ENCODE measurements at places on chromosomes 5 and 9. TPM values are rescaled to one million over a fixed set of nuclear protein-coding genes. Genes with fewer than 3 reads are reported as not detected.
A peak's percentile ranks its signal among the peaks of the same experiment; 100 is the strongest.

GLDC gene
- total RNA-seq, result 101 TPM

GRCh38 chr5:127096328-127096993, 23.2 kb upstream of the C5orf63 start:
- DNase-seq, result no peak

GRCh38 chr5:13990896-13991295, 46.4 kb upstream of the DNAH5 start:
- no peak for DNase-seq

DNA sequence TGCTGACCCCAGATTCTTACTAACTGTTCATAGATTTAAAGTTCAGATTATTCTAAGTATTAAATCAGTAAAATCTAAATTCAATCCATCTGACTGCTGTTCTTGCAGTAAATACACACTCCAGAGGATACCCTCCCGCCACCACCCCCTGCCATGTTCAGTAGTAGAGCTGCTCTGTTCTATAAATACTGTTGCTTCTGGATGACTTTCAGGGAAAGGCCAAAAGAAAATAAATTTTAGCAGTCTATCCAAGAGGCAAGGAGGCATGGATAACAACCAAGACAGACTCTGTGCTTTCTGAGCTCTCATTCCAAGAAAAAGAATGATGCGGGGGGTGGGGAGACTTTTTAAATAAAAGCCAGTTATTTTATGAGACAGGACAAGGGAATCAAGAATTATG, 115.1 kb downstream of the ADAMTS6 start:
- no peak for DNase-seq

- DNase-seq, result peak; percentile 67
These were observed 2.0 kb downstream of the CD74 start for GRCh38 chr5:150410524-150411244.

DNA sequence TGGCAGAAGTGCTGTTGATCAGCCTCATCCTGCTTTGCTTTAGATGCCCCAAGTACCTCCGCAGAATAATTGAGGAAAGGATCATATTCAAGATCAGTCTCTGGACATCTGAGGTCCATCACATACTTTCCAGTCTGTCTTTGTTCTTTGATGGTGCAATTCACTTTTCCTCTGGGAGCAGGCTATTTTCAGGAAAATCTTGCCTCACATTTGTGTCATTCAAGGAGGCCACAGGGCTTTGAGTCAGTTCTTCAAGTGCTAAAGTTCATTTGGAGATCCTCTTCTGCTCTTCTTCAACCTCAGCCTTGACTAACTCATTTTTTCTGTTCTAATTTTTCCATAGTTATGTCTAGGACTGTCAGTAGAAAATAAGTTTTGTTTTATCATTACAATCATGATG, 18.6 kb downstream of the EQTN start:
- DNase-seq, result no peak

DNA sequence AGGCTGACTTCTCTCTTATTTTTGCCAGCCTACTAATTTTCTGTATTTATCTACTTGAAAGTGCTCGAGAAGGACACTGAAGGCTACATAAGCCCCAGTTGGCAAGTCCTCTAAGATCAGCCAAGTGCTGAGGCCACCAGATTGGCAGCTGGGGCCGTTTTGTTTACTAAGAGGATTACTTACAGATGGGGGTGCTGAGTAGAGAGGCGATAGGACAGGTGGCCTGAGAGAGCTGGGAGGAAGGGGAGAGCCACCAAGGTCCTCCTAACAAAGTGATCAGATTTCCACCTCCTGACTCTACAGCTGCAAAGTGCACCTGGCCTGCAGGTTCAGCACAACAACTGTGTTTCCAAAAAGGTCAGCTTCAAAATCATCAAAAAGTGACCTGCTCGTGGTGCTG, 32.9 kb downstream of the FRMD3 start:
- DNase-seq, result no peak

- no peak for DNase-seq
These were observed 27.2 kb downstream of the TNFAIP8 start for GRCh38 chr5:119383008-119383407.

DNA sequence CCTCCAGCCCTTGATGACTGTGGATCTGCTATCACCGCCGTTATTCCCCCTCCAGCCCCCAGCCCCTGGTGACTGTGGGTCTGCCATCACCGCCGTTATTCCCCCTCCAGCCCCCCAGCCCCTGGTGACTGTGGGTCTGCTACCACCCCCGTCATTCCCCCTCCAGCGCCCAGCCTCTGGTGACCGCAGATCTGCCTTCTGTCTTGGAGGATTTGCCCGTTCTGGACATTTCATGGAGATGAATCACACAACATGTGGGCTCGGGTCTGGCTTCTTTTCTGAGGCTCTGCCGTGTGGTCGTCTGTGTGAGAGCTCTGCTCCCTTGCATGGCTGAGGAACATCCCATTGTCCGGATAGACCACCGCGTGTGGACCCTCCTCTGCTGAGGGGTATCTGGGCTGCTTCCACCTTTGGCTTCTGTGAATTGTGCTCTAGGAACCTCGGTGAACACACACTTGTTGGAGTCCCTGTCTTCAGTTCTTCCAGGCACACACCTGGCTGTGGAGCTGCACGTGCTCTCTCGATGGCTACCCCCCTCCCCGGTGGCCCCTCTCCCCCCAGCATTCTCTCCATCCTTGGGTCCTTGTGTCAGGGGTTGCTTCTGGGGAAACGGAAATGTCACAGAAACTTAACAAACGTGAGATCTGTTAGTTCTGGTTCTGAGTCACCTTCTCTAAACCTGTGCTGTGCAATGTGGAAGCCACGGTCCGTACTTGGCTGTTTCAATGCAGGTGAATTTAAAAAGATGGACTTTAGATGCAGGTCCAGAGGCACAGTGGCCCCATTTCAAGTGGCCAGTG, 105.3 kb upstream of the COL5A1 start:
- no peak for DNase-seq

GFI1B gene
- total RNA-seq, result 0.71 TPM

DNA sequence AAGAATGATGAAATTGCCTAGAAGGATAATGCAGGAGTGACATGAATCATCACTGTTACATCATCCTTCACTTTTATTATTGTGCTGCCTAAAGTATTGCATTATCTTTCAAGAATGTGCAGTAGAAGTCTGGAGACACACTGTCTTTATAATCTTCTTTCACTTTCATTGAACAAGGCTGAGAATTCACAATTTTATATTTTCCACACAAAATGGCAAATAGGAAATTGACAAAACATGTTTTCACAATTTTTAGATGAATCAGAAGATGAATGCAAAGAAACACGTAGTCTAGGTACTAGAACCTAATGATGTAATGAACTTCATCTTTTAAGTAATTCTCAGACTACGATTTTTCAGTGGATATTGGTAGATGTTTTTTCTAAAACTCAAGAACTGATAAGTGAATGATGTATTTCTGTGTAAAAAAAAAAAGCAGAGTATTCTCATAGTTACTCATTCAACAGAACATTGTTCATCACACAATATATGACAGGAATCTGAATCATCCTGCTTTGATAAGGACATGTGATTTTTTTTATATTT, 131.5 kb upstream of the GRHPR start:
- DNase-seq, result no peak

DNA sequence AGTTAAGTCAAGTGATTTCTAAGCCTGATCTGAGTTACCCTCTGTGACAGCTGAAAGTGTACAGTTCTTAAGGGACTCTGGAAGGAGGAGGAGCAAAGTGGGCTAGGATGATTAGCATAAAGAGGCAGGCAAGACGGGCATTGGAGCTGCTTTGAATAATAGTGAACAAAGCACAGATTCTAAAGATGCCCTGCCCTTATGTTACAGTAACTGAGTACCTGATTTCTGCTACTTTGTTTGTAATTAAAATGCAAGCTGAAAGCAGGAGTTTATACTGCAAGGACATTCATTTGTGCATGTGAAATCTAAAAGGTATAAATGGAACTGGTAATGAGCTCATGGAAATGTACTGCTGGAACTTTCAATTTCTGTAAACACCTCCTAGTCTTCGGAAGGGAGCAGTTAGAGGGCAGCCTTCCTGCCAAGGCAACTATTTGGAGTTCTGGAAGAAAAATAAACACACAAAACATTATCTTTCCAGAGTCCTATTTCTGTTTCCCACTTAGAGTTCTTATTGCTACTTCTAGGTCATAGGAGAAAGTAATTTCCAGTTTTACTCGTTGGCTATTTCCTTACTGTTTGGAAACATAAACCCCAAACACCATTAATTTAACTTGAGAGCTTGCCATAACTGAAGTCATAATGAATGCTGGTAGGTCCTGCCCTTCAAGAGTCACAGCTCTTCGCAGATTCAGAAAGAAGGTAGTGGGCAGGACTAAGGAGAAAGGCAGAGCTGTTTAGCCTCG, at the start of gene RANBP3L:
RANBP3L (minus strand) TSS at position 45 of the 746 bp plus-strand sequence. CDS start 486 bp downstream, outside the sequence.
- DNase-seq, result no peak

DNA sequence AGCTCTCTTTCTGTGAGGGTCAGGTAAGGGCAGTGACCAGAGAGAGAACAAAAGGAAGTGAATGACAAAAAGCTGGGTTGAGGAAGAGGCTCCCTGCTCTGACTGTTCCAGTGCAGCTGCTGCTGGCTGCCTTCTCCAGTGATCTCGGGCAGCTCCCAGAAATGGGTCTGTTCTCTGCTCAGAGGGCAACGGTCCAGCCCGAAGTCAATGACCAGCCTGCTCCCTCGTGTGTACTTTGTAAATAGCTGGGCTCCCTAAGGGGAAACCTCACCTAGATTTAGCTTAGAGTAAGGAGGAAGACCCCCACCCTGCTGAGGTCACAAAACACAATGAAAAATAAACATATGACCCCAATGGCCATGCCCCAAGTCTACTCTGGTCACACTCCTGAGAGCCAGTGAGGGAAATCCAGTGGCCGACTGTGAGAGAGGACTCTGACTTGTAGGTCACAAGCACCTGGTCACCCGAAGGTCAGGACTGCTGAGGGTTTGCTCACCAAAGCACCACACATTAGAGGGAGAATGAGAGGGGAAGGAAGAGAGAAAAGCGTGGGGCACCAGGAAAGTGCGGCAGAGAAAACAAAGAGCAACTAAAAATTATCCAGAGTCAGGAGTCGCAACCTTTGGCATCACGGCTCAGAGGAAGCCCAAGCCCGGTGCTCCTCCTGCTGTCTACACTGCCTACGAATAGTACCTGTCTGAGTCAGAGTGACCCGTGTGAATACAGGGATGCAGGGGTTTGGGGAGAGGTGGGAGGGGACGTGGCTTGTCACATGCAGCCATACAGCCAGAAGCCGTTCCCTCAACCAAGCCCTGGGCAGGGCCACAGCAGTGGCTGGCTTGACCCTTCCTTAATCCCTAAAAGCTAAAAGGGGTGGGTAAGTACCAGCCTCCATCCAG, 19.8 kb downstream of the NIPAL4 start:
- no peak for DNase-seq

DNA sequence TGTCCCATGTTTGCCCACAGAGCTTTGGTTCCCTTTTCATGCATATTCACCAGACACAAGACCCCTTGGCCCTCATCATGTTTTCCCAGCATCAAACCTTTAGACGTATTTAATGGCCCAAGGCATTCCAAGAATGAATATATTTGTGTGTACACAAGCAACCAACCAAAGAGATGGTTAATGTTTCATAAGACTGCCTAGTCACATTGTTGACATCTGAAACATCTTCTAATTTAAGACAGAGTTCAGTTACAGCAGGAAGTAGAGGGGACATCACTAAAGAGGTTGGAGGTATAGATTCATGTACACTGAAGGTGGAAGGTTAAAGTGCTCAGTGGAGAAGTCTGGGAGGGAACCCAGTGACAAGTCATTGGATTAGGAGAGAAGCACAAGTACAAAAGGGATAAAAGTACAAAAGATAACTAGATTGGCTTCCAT, 49.1 kb downstream of the SUSD1 start:
- no peak for DNase-seq

- no peak for DNase-seq
These were observed 444.6 kb downstream of the ZNF608 start for GRCh38 chr5:124301850-124302249.

- no peak for DNase-seq
These were observed 14.3 kb upstream of the SIL1 start for GRCh38 chr5:139212486-139212885.

- peak; percentile 51 for DNase-seq
These were observed 5.5 kb downstream of the ANXA2R start for GRCh38 chr5:43034591-43034968.

DNA sequence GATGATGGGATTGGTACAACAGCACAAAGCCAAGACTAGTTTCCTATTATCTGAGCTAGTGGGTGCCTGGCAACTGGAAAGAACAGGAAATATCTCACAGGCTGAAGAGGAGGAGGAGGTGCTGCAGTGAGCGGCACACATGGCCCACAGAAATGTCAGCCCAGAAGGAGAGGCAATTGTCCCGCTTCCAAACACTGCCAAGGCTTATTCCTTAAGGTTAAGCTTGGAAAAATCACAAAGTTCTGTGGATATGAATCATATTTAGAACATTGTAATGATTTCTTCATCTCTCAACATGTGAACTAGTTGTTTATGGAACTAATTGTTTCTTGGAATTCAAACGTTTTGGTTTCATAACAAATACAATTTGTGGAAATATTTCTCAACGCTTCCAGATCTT, 1019.5 kb upstream of the SEMA6A start:
- no peak for DNase-seq

DNA sequence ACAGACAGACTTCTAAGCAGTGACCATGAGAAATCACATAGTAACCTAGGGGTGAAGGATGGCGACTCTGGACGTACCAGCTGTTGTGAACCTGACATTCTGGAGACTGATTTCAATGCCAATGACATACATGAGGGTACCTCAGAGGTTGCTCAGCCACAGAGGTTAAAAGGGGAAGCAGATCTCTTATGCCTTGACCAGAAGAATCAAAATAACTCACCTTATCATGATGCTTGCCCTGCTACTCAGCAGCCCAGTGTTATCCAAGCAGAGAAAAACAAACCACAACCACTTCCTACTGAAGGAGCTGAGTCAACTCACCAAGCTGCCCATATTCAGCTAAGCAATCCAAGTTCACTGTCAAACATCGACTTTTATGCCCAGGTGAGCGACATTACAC, 38.0 kb upstream of the CCDC152 start:
- DNase-seq, result no peak

GRCh38 chr5:180116077-180116999, 44.8 kb upstream of the RNF130 start:
- no peak for DNase-seq

DNA sequence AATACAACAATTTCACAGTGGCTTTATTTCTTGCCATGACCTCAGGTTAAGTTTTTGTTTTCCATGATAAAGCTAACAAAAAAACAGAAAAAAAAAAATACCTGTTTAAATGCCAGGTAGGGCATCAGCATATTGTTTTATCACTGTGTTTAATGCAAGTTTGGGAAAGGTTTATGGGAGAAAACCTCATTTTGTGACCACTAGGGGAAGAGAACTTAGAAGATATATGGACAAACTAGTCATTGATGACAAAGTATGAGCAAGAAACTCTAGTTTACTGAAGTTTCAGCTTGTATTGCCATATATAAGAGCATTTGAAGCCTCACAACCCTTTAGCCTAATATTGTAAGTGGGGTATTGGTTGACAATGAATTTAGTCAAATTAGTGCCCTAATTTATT, 1431.4 kb upstream of the CDH18 start:
- DNase-seq, result no peak

- peak; percentile 13 for DNase-seq
These were observed 18.1 kb downstream of the PITX1 start for GRCh38 chr5:135015942-135016341.

- no peak for DNase-seq
These were observed 6.8 kb upstream of the ZNF79 start for GRCh38 chr9:127417131-127418036.

SLC27A4 gene
- total RNA-seq, result 20.5 TPM

PCDHGA10 gene
- total RNA-seq, result 2.2 TPM

GRCh38 chr5:113119246-113119924, 142.8 kb downstream of the DCP2 start:
- DNase-seq, result no peak

FOXD4L5 gene
- total RNA-seq, result 0.13 TPM

GRCh38 chr5:32058997-32059396, 115.1 kb downstream of the GOLPH3 start:
- DNase-seq, result no peak

ERCC6L2 gene
- 50.0 TPM for total RNA-seq
